ENCODE measurements at places on chromosomes 1 and 21.

- DNase-seq: no peak
Observed at GRCh38 chr1:213296558-213296957, 245.5 kb downstream of the RPS6KC1 start.

DNA sequence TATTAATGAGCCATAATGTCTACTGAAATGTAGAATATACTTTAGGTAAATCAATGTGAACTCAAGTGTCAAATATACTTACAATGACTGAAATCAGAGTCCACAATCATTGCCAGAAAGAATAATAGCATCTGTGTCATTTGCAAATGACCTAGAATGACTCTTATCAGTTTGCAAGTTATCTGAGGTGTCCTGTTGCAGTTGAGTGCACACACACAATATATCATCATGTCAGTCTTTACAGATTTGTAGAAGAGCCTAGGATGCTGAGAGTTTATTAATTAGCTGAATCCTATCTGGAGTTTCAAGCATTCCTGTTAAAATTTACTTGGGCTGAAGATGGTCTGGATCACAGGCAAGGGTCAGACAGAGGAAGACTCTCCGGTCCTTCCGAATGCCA is 324.0 kb upstream of the GREM2 start:
- no peak for DNase-seq

DNA sequence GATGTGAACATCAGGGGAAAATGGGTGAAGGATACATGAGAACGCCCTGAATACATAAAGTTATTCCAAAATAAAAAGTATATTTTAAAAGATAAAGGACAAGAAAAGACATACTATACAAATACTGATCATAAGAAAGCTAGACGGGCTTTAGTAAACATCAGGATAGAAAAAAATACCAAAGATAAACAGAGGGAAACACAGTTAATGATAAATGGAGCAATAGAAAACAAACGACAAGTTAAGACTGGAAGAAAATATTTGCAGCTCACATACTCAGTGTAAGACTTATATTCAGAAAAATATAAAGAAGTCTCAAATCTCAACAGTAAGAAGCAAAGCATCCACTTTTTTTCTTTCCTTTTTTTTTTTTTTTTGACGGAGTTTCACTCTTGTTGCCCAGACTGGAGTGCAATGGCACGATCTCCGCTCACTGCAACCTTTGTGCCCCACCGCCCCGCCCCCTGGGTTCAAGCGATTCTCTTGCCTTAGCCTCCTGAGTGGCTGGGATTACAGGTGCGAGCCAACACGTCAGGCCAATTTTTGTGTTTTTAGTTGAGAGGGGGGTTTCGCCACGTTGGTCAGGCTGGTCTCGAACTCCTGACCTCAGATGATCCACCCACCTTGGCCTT is 94.8 kb downstream of the OMA1 start:
- no peak for DNase-seq

DNA sequence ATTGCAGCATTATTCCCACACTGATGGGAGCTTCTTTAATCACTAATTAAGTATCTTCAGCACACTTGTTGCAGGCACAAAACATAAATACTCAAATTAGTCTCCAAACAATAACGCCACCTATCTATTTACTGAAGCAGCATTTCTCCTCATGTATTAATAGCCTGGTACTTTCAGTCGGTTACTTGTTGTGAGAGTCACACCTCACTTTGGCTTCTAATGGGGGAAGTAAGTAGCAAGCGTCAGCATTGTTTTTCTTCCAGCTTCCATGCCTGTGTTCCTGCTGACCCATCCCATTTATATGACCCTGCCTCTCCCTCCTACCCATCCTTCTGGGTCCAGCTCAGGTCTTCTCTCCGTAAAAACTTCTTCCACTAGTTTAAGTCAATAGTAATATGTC is 31.9 kb upstream of the DENND1B start:
- no peak for DNase-seq

DNA sequence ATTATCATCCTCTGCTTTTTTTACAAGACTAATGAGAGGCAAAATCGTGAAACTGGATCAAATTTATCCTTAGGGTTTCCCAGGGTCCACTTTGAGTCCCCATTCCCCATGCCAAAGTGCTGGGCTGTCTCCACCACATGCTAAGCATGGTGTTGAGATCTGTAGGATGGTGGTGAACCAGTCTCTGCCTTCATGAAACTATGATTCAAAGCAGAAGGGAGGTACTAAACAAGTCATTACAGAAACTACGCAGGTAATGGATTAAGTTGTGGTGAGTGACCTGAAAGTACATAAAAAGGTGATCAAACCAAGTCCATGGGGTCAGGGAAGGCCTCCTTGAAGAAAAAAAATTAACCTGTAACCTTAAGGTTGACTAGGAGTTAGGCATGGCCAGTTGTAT is 265.2 kb downstream of the ATG4C start:
- DNase-seq: no peak

DNA sequence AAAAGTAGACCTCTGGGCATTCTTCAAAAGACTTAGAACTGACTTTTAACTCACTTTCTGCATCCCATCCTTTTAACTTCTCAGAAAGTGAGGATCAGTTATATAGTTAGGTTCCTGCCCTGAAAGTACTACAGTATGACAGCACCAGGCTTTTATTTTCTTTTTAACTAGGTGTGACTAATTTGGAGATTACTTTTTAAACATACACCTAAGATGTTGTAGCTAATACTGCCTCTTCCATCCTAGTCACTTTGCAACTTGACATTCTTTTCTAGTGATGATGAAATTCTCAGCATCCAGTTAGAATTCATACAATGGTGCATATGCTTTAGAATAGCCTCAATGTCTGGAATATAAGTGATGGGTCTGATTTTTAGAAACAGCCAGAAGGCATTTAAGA is 24.6 kb downstream of the RUNX1 start:
- DNase-seq: no peak

GRCh38 chr1:30755746-30756145 is 1.8 kb downstream of the LAPTM5 start:
- no peak for DNase-seq

GRCh38 chr21:41868062-41868710 is 11.0 kb downstream of the PRDM15 start:
- no peak for DNase-seq

GRCh38 chr1:155650231-155650757 is 38.3 kb downstream of the YY1AP1 start:
- DNase-seq: no peak

DNA sequence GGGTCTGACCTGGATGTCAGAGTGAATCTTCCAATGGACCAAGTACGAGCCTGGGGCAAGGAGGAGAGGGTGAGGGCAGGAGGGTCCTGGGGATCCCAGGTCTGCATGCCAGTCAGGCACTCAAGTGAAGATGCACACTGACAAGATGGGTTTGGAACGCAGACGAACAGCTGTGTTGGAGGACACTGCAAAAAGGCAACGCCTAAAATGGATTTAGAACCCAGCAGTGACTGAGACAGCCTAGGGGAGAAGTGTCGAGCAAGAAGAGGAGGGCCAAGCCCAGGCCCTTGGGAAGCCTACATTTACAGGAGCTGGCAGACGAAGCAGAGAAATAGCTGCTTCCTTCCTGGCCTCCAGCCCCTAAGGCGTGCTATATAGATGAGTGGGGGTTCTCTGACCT is 25.8 kb downstream of the NOL9 start:
- no peak for DNase-seq

DNA sequence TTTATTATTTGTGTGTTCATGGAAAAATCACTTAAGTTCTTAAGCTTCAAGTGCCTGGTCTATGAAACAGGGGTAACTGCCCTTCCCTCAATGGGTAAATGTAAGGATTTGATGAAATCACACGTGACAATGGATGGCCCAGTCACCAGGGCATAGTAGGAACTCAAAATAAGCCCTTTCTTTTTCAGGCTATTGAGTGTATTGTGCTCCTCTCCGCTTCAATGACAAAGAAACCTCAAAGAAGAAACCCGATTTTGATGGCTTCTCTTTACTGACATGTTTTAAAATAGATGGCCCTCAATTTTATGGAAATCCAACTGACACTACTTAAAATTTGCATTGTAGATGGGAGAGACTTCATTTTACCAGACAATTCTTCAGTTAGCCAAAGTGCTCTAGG is 543.5 kb downstream of the OMA1 start:
- no peak for DNase-seq

DNA sequence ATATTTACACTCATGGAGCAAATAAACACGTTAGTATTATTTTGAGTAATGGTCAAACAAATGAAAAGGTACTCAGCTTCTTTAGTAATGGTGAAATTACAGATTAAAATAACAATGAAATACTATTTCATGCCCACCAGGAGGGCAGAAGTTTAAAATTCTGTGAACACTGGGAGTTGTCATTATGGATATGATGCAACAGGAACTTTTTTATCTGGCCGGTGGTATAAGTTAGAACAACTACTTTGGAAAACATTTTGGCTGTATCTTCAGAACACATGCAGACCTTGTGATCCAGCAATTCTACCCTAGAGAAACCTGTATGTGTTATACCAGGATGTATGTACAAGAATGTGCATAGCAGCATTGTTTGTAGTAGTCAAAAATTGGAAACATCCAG is 23.2 kb upstream of the PPP1R8 start:
- no peak for DNase-seq

DNA sequence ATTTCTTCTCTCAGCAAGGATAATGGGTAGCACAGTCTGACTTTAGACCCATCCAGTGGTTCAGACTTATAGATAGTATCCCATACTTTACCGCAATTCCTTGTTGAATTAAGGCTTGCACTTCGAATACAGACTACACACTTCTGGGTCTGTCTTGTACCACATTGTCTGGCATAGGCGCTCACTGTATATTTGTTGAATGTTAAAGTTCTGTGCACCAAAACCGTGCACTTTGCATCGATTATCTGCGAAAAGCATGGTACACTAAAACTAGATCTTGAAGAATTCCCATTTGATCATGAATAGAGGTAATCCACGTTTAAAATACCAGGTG is 556 bp upstream of the RYR2 start:
- no peak for DNase-seq

- no peak for DNase-seq
Observed at GRCh38 chr21:25179116-25179515, 428.2 kb downstream of the MRPL39 start.

DNA sequence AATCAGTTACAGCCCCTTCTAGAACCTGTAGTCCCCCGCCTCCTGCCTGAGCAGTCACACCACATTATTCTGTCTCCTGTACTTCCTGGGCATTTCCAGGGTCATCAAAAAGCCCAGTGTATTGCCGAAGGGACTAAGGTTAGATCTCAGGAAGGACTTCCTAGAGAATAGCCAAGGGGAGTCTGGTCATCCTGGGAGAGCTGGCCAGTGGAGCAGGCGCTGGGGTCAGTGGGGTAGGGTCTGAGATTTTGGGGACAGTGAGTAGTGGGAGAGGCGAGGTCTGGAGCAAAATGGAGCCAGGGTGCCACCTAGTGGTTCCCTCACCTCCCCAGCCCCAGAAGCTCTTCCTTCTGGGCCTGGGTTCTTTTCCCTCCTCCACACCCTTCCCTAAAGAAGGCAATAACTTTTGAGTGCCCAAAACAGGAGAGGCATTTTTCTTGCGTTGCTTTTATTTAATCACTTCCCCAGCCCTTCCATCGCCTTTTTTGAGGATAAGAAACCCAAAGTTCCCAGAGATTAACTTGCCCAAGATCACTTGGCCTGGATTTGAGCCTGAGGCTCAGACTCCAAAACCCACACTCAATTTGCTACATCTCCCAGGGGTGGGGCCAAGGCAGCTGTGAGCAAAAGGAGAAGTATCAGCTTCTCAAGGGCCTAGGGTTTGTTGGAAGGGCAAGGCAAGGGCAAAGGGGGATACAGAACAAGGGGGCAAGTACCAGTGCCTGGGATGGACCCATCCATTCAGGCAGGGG is 7.3 kb upstream of the PMVK start:
- peak; percentile 61 for DNase-seq
